Activated CD4-positive, alpha-beta T cell treated with anti-CD3 and anti-CD28 coated beads for 1 hour (primary cell): ENCODE measurements at places on chromosomes 1 and 21.

DNA sequence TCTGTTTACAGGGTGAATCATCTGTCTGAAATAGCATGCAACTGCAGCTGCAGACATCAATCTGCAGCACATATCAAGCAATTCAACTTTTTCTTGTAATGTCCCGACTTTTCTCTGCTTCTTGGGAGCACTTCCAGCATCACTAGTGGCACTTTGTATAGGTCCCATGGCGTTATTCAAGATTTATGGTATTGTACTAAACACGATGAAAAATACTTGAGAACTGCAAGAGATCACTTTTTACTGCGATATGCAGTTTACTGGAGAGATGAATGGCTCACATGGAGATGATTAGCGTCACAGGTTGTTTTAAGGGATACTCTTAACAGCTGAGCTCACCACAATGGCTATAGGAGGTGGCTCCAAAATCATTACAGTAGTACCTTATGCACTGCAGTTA lies 7.2 kb upstream of the SCMH1 start:
- DNase-seq: no peak

- DNase-seq: no peak
These were observed 48.8 kb downstream of the LRRC40 start for GRCh38 chr1:70156529-70157120.

- no peak for DNase-seq
These were observed 14.7 kb downstream of the PKN2 start for GRCh38 chr1:88698764-88699163.

DNA sequence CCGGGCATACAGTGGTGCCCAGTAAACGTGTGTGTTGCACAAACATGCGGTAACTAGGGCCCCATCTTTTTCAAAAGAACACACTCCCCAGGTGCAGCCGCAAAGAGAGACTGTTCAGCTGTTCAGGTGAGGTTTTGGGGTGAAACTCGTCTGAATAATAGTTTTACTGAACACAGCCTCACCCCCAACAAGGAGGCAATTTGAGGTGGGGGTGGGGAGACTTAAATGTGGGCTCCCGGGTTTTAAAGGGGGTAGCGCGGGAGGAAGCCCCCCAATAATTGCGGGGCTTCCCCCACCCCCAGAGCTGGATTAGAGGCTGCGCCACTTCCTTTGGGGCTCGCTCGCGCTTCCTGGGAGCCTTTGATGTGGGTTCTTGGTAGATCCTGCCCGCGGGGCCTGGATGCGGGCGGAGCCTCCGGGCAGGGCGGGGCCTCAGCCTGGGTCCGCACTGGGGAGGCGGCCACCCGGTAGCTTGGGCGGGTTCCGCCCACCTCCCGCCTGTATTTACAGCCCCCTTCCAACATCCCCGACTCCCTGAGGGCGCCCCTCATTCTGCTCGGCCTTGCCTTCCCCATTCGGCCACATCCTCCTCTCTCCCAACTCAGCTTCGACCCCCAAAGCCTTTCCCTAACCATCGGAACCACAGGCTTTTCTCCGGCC lies 6.4 kb upstream of the EPHA2 start:
- DNase-seq: peak; percentile 39

DNA sequence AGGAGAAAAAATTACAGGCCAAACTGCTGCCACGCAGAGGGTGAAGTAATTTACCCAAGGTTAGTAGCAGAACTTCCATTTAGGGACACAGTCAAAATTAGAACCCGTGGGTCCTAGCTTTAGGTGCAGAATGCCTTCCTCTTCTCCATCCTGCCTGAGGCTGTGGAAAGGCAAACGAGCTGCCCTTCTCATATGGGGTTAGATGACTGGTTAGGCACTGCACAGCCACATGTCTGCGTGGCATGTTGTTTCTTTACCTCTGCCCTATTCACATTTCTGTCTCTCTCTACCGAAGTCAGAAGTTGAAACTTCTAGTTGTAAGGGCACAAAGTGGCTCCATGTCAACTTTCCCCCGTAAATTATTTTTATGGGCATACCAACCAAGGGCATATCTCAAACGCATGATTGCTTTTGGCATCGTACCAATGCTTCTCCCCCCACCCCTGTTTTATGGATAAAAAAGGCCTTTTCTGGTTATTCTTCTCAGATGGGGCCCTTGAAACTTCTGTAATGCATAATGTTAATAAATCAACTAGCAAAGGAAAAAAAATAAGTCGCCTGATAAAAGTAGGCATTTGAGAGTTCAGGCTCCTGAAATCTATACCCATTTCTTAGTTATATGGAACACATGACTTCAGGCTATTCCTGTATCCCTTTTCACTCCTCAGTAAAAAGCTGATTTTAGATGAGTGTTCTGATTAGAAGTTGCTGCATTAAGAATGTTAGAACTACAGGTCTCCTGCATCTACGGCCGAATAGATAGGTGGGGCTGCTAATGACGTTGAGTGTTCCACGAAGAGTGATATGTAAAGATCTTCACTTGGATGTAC lies 139.6 kb upstream of the NRIP1 start:
- no peak for DNase-seq

GRCh38 chr1:10225573-10225972 lies 15.2 kb downstream of the KIF1B start:
- no peak for DNase-seq

DNA sequence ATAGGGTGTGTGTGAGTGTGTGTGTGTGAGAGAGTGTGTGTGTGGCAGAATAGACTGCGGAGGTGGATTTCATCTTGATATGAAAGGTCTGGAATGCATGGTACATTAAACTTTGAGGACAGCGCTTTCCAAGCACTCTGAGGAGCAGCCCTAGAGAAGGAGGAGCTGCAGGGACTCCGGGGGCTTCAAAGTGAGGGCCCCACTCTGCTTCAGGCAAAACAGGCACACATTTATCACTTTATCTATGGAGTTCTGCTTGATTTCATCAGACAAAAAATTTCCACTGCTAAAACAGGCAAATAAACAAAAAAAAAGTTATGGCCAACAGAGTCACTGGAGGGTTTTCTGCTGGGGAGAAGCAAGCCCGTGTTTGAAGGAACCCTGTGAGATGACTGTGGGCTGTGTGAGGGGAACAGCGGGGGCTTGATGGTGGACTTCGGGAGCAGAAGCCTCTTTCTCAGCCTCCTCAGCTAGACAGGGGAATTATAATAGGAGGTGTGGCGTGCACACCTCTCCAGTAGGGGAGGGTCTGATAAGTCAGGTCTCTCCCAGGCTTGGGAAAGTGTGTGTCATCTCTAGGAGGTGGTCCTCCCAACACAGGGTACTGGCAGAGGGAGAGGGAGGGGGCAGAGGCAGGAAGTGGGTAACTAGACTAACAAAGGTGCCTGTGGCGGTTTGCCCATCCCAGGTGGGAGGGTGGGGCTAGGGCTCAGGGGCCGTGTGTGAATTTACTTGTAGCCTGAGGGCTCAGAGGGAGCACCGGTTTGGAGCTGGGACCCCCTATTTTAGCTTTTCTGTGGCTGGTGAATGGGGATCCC lies 18.3 kb upstream of the HDAC1 start:
- peak; percentile 82 for DNase-seq

- no peak for DNase-seq
These were observed 112.3 kb downstream of the TM2D1 start for GRCh38 chr1:61612602-61613001.

- DNase-seq: no peak
These were observed 220.5 kb downstream of the KCNT2 start for GRCh38 chr1:196387766-196388165.

DNA sequence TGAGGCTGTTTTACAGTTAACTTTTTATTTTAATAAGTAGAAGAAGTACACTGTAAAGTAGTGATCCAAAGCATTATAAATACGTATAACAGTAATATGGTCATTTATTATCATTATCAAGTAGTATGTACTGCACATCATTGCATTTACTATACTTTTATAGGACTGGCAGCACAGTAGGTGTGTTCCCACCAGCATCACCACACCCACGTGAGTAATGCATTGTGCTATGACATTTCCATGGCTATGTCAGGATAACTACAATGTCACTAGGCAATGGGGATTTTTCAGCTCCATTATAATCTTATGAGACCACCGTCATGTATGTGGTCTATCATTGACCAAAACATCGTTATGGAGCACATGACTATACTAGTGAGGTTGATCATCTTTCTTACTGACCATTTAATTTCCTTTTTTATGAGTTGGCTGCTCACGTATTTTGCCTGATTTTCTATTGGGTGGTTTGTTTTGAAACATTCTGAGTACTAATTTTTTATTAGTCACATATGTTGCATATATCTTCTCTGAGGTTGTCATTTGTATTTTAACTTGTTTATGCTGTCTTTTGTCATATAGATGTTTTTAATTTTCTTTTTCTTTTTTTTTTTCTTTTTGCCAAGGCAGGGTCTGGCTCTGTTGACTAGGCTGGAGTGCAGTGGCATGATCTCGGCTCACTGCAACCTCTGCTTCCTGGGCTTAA lies 25.3 kb upstream of the SHCBP1L start:
- no peak for DNase-seq

GRCh38 chr21:20258542-20258941 lies 739.7 kb upstream of the NCAM2 start:
- DNase-seq: no peak

- DNase-seq: no peak
These were observed 904 bp downstream of the GJB3 start for GRCh38 chr1:34781844-34782391.

DNA sequence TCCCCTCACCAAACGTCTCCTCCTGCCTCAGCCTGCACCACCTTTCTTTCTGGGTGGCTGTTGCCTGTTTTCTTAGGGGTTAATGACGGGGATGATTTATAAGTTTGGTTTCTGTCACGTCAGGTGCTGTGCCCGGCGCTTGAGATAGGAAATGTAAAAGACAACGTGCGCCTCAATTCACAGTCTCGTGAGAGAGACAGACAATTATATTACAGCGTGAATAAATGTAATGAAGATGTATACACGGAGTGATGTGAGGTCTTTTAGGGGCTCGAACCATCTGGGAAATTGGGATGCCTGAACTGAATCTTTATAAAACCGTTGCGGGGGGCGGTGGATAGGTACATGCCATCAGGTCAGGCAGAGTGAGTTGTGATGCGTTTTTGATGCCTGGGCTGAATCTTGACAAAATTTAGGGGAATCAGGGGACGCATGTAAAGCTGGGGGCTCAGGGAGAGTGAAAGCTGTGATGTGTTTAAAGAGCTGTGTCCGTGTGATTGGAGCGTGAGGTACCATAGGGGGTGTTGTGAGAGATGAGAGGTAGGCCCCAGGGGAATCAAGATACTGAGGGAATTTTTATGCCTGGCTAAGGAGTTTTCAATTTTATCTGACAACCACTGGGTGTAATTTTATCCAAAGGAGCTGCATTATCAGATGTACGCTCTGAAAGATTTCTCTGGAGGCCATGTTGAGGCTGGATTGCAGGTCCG lies 831 bp downstream of the TIPRL start:
- DNase-seq: no peak

- no peak for DNase-seq
These were observed 53.4 kb downstream of the RGS2 start for GRCh38 chr1:192862271-192862670.

- DNase-seq: no peak
These were observed 3.7 kb downstream of the CSTB start for GRCh38 chr21:43772425-43772821.

- no peak for DNase-seq
These were observed 128.3 kb downstream of the ATP1B1 start for GRCh38 chr1:169234780-169235179.
